ENCODE measurements at places on chromosomes 12 and 14. TPM values are rescaled to one million over a fixed set of nuclear protein-coding genes. Genes with fewer than 3 reads are reported as not detected.

Gene GLIPR1L1
- total RNA-seq: not detected

Gene FITM1
- total RNA-seq: 0.30 TPM

Gene TSHR
- not detected for total RNA-seq

DNA sequence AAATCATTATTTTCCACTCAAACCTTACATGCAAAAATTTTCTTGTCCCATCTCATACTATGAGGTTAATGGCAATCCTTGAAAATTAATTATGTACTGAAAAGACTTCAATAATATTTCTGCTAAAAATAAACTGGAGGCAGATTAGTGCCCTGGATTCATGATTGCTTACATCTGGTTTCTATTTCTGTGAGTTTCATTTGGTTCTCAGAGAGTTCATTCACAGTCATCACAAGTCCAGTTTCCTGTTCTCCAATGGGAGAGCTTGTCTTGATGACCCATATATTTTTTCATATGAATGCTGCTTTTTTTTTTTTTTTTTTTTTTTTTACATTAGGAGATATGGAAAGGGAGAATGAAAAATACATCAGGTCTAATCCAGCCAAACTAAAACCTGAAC, 6.6 kb upstream of the PTHLH start:
- peaks cover 68% of the 10 kb centered on the region for H3K27me3 ChIP-seq
- H3K27ac ChIP-seq: no peak overlapping the region
- no peak overlapping the region for H3K4me3 ChIP-seq
- peaks cover 7% of the 10 kb centered on the region for H3K4me1 ChIP-seq
- no peaks in the 10 kb centered on the region for H3K36me3 ChIP-seq
- no peak for DNase-seq

GRCh38 chr14:51012055-51012454, 67.8 kb upstream of the PYGL start:
- no peak overlapping the region for H3K4me3 ChIP-seq
- DNase-seq: no peak
- H3K36me3 ChIP-seq: no peaks in the 10 kb centered on the region
- no peaks in the 10 kb centered on the region for H3K27me3 ChIP-seq
- no peak overlapping the region for H3K27ac ChIP-seq
- H3K4me1 ChIP-seq: no peaks in the 10 kb centered on the region

GRCh38 chr14:44609876-44610510, 102.9 kb upstream of the FSCB start:
- no peak overlapping the region for H3K27ac ChIP-seq
- no peak overlapping the region for H3K4me3 ChIP-seq
- no peaks in the 10 kb centered on the region for H3K36me3 ChIP-seq
- H3K27me3 ChIP-seq: no peaks in the 10 kb centered on the region

All from activated naive CD4-positive, alpha-beta T cell treated with anti-CD3 and anti-CD28 coated beads for 36 hours (primary cell).